Fibroblast of gingiva (primary cell): ENCODE measurements at places on chromosomes 2 and 18.

- no peak for DNase-seq
Observed at GRCh38 chr2:100146657-100146960, 4.2 kb upstream of the AFF3 start.

DNA sequence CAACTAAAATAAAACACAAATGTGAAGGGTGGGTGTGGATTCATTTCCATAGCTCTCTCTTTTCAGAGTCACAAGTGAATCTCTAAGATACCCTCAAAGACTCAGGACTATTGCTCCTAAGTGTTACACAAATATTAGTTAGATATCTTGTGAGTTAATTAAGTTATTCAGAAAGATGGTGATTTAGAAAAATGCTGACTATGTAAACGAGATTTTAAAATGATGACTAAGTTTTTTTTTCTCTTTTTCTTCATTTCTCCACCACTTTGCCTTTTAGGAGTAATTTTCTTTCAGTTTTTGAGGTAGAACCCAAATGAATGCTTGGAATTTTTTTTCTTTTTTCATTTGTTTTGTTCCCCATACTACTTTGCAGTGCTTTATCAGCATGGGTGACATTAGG lies 479.7 kb downstream of the SPAG16 start:
- no peak for DNase-seq

GRCh38 chr2:42722320-42723190 lies 41.4 kb downstream of the OXER1 start:
- peak; percentile 95 for DNase-seq

GRCh38 chr2:64635976-64636911 lies 17.5 kb downstream of the SERTAD2 start:
- DNase-seq, result no peak

DNA sequence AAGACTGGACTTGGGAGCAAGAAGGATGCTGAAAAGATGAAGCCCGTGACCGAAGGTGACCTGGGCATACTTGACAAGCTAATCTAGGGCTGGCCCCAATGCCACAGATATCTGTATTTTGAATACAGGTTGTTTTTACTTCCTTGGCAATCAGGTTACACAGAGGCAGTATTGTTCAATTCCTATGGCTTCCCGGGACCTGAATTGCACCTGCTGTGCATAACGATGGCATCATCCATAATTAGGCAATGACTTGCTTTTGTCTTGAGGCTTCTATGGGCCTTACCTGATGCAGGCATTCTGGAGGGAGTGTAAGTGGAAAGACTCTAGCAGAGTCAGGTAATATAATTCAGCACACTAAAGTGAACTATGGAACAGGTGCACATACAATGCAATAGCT lies 60.6 kb upstream of the CUL3 start:
- no peak for DNase-seq

GRCh38 chr2:241703032-241703604 lies 1.3 kb downstream of the ING5 start:
- peak; percentile 41 for DNase-seq

DNA sequence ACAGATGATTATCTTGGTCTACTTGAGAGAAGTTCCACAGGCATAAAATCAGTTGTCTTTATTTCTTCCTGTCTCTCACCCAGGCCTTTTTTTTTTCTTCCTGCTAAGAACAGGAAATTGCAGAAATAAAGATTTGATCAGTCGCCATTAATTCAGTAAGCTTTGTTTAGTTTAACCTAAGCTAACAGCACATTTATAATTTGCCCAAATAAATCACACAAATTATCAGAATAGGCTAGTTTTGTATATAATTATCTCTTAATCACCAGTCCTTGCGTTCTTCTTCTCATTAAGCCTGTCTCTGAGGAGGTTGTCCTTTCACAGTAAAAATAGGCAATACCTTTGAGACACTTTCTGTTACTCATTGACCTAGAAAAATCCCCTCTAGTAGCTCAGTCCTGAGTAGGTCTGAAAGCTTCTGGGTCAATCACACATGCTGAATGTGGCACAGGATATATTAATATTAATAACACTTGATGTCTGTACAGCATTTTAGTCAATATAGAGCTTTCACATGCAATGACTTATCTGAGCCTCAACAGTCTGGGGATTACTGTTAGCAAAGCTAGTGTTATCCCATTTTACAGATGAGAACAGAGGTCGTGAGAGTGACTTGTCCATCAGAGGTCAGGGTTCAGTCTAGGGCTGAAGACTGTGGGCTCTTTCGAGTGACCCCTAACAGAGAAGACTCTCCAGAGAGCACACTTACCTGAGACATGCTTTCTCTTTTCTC lies 11.2 kb upstream of the STK17B start:
- DNase-seq, result no peak

GRCh38 chr2:191265311-191266170 lies 20.3 kb downstream of the MYO1B start:
- DNase-seq, result peak; percentile 69
